Left lung (tissue), 14 donors: ENCODE measurements at places on chromosomes 2 and 18. TPM values are rescaled to one million over a fixed set of nuclear protein-coding genes. Genes with fewer than 3 reads are reported as not detected.

ZAP70 gene
- polyA plus RNA-seq, result 1.7 TPM

SERPINB3 gene
- polyA plus RNA-seq, result not detected

MAP3K20 gene
- polyA plus RNA-seq, result 59.3 TPM

OTOS gene
- polyA plus RNA-seq, result not detected

AQP12B gene
- not detected for polyA plus RNA-seq

ABCG5 gene
- polyA plus RNA-seq, result 0.27 TPM

ELP2 gene
- polyA plus RNA-seq, result 131 TPM

ZNF385B gene
- 4.7 TPM for polyA plus RNA-seq

WNT10A gene
- 0.40 TPM for polyA plus RNA-seq

DSG2 gene
- 43.0 TPM for polyA plus RNA-seq

ABCB11 gene
- polyA plus RNA-seq, result 0.16 TPM

DNAJC5G gene
- polyA plus RNA-seq, result 0.19 TPM

CRYGC gene
- polyA plus RNA-seq, result not detected

GRCh38 chr2:133503927-133504326 is 64.3 kb downstream of the NCKAP5 start:
- H3K27me3 ChIP-seq, result no peaks in the 10 kb centered on the region
- no peak for DNase-seq
- no peaks in the 10 kb centered on the region for H3K36me3 ChIP-seq
- H3K27ac ChIP-seq, result no peak overlapping the region
- no peaks in the 10 kb centered on the region for H3K4me1 ChIP-seq
- no peak overlapping the region for H3K4me3 ChIP-seq

DNA sequence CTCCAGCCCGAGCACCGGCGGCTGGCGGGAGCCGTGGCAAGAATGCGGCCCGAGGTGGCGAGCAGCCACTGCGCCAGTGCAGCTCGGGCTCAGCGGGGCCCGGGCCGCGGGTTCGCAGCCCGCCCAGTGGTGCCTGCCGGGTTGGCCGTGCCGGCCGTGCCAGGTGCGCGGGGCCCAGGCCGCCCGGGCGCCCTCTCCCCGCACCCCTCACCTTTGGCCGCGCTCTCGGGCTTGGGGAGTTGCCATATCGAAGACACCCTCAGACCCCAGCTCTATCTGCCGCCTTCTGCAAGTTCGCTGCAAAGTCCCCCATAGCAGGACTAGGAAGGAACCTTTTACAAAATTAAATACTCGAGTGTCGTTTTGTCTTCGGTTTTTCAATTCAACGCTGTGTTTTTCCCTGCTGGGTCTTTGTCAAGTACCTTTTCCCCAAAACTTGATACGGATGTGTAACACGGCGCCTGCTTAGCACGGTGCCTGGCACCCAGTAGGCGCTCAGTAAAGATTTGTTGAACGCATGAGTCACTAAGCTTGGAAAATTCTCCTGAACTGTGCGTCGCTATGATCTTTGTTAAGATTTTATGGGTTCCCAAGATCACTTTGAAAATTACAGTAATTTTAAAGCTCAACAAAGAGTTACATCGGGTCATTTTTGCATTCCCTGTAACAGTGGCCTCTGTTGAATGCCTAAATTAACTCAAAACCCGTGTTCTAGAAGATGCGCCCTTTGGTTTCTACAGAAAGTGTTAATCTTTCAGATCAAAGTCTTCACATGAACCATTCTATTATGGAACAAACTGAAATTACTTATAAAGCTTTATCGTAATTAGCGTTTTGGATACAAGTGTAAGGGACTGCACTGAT is 750 bp downstream of the STRADB start:
- H3K27me3 ChIP-seq, result peaks cover 5% of the 10 kb centered on the region
- H3K36me3 ChIP-seq, result no peaks in the 10 kb centered on the region
- peak overlapping the region; percentile 90 for H3K4me3 ChIP-seq
- H3K4me1 ChIP-seq, result peaks cover 44% of the 10 kb centered on the region

DNA sequence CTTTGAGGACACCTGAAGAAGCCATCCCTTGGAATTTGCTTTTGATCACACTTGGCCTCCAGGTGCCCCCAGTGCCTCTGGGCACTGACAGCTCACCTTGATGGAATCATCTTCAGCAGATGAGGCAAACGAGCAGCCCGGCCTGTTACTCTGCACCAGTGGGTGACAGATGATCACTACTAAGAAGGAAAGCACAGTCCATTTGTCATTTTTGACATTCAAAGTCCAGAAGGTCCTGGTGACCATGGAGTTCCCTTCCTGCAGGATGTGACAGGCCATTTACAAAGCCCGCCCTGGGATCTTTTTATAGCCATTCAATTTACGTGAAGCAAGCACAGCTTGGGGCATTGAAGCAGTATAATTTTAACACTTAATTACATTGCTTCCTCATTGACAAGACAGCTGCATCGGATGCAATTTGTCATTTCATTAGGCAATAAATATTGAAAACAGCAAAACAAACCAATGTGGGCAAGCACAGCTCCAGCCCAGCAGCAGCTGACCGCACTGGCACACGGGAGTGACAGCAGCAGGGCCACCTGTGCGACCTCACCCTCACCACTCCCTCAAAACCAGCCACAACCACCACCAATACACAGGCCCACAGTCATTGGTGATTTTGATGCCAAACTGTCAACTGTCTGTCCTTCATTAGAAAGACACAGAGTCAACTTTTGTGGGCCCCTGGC is 76.0 kb upstream of the SLC66A3 start:
- no peaks in the 10 kb centered on the region for H3K4me1 ChIP-seq
- no peaks in the 10 kb centered on the region for H3K27me3 ChIP-seq
- no peak for DNase-seq
- no peak overlapping the region for H3K27ac ChIP-seq
- H3K36me3 ChIP-seq, result no peaks in the 10 kb centered on the region

DNA sequence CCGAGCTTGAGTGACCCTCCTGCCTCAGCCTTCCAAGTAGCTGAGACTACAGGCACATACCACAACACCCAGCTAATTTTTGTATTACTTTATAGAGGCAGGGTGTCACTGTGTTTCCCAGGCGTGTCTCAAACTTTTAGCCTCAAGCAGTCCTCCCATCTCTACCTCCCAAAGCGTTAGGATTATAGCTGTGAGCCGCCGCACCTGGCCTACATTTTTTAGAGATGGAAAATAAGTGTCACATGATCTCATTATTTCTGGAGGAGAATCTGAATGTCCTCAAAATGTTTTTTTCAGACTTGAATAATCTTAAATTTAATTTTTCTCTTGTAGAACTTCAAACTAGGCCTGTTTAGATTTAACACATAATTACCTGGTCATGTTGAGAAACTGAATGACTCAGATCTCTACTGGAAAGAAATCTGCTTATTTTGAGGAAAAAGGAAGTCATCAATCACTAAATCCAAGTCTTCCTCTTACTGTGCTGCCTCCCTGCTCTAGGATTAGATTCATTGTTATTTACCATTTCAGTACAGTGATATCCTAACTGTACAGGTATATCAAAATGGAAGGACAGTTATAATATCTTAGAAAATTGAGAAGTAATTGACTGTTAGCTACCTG is 92.4 kb downstream of the COX7A2L start:
- H3K4me3 ChIP-seq, result no peak overlapping the region
- H3K36me3 ChIP-seq, result no peaks in the 10 kb centered on the region
- H3K27ac ChIP-seq, result no peak overlapping the region

DNA sequence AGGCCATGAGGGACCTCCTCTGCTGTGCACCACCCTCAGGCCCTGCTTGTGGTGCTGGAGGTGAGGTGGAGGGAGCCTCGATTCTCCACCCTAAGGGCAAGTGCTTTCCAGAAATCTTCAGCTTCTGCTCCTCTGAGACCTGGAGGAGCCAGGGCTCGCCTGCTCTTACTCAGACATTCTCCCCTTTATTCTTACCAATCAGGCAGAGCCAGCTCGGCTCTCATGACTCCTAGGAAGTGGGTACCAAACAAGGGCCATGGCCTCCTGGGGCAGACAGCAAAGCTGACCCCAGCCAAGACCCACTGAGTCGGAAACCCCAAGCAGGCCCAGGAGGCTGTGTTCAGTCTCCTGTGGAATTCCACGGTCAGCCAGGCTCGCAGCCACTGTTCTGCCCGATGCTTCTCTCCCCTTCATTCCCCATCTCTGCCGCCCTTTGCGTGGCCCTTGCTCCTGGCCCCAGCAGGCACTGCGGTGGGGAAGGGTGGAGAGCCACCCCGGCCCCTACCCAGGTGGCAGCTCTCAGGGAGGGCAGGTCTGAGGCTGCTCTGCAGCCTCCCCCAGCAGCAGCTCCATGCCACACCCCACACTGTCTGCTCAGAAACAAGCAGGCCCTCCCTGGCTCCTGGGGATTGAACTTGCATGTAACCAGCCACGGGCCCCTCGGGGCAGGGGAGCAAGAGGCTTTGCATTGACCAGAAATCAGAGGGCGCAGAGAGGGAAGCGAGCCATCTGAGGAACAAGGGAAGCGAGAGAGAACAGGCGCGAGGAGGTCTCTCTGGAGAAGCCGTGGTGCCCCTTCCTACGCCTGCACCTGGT is 24.0 kb downstream of the HS1BP3 start:
- peak overlapping the region; percentile 62 for H3K27ac ChIP-seq
- H3K36me3 ChIP-seq, result peaks cover 53% of the 10 kb centered on the region
- H3K4me3 ChIP-seq, result no peak overlapping the region

- H3K27ac ChIP-seq, result no peak overlapping the region
- no peaks in the 10 kb centered on the region for H3K36me3 ChIP-seq
- H3K4me3 ChIP-seq, result no peak overlapping the region
- peaks cover 34% of the 10 kb centered on the region for H3K4me1 ChIP-seq
Observed at GRCh38 chr18:74946646-74947375, 262.1 kb downstream of the PTGR3 start.

- no peak for DNase-seq
- H3K27me3 ChIP-seq, result no peaks in the 10 kb centered on the region
- no peak overlapping the region for H3K27ac ChIP-seq
- no peak overlapping the region for H3K4me3 ChIP-seq
- H3K4me1 ChIP-seq, result peaks cover 13% of the 10 kb centered on the region
- no peaks in the 10 kb centered on the region for H3K36me3 ChIP-seq
Observed at GRCh38 chr18:9058406-9058805, 44.1 kb upstream of the NDUFV2 start.

DNA sequence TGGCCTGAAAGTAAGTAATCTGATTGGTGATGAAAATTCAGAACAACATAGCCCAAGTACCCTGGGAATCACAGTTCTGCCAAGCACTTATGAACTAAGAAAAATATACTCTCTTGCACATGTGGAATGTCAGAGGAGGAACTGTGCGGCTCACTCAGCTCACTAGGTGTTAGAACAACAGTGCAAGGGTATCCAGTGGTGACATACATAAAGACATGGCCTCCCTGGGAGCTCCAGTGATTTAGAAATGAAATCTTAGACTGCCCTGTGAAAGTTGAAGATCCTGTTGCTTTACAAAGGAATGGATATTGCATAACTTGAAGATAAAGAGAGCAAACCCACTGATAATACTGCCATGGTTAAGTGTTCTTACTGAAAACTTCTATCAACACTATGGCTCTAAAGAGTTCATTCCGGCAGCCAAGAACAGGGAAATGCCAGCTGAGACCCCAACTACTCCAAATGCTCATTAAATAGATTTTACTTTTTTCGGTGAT is 246.2 kb downstream of the ARHGAP15 start:
- H3K27ac ChIP-seq, result no peak overlapping the region
- no peaks in the 10 kb centered on the region for H3K27me3 ChIP-seq
- H3K36me3 ChIP-seq, result no peaks in the 10 kb centered on the region
- H3K4me1 ChIP-seq, result no peaks in the 10 kb centered on the region
- H3K4me3 ChIP-seq, result no peak overlapping the region

DNA sequence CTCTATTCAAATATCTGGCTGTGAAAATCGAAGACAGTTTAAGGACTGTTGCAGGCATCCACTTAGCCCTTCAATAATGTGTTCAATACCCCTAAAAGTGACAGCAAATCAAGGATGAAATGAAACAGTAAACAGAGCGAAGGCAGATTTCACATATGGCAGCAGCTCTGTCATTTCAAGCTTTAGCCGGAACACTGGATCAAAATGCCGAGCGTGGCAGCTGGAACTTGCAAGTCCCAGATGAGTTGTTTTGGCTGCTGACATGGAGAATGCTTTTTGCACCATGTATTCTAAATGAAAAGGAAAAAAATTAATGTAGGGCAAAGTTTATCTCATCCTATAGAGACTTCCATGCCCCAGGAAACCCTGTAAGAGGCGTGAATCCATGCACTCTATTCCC is 18.0 kb downstream of the LRRC30 start:
- no peaks in the 10 kb centered on the region for H3K27me3 ChIP-seq
- DNase-seq, result no peak
- no peak overlapping the region for H3K27ac ChIP-seq
- no peak overlapping the region for H3K4me3 ChIP-seq

DNA sequence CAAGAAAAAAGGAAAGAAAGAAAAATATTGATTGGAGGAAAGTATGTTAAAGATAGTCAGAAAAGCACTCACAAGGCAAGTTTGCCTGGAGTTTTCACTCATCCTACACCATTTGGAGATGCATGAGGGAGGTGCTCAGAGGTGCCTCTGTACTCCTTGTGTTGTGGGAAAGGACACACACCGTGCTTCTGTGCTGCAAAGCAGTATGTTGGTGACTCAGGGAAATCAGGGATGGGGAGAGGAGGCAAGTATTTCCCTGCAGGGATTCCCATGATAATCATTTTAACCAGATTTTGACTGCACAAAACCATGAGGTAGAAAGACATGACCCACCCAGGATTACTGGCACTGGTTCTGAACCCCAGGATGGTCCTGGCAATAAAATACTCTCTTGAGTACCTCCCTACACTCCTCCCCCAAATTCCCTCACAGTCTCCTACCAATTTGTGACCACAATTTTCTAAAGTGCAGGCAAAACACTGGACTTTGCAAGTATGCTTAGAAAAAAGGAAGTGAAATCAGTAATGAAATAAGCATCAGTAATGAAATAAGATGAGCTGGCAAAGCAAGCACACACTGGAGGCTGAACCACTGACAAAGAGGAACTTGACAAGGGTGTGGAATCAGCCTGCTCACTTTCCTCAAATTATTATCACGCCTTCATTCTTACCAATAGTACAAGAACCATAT is 155.5 kb upstream of the ACVR2A start:
- H3K27me3 ChIP-seq, result no peaks in the 10 kb centered on the region
- H3K27ac ChIP-seq, result no peak overlapping the region
- no peaks in the 10 kb centered on the region for H3K4me1 ChIP-seq
- H3K36me3 ChIP-seq, result no peaks in the 10 kb centered on the region
- DNase-seq, result no peak
- H3K4me3 ChIP-seq, result no peak overlapping the region

GRCh38 chr2:66437109-66437690 is 2.3 kb downstream of the MEIS1 start:
- H3K4me3 ChIP-seq, result peak overlapping the region; percentile 56
- DNase-seq, result no peak
- H3K27ac ChIP-seq, result peak overlapping the region; percentile 84
- H3K36me3 ChIP-seq, result no peaks in the 10 kb centered on the region
- peaks cover 24% of the 10 kb centered on the region for H3K27me3 ChIP-seq

- no peaks in the 10 kb centered on the region for H3K4me1 ChIP-seq
- H3K4me3 ChIP-seq, result no peak overlapping the region
- peaks cover 14% of the 10 kb centered on the region for H3K27me3 ChIP-seq
- H3K36me3 ChIP-seq, result no peaks in the 10 kb centered on the region
Observed at GRCh38 chr2:26917135-26917836, 53.2 kb upstream of the MAPRE3 start.
